Right forelimb (tissue), 1 donor: ENCODE measurements at places on chromosomes 11 and 22.
A peak's percentile ranks its signal among the peaks of the same experiment; 100 is the strongest.

GRCh38 chr22:17536269-17536668 lies 27.0 kb upstream of the SLC25A18 start:
- peak; percentile 70 for DNase-seq

DNA sequence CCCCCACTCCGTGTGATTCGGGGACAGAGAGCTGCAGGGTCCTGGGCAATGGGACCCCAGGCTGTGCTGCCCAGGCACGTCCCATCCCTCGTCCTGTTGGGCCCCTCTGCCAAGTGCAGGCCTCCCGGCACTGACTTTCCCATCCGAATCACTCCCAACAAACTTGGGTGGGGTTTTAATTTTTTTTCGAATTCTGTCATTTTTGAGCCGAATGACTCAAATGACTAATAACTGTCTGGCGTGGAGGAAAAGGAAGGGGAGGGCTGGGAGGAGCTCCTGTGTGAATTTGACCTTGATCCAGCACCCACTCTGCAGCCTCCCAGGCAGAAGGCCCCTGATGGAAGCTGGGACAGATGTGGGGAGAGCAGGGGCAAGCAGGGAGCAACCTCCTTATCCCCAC lies 1173.2 kb downstream of the BRD1 start:
- DNase-seq, result no peak

- no peak for DNase-seq
Measured at GRCh38 chr11:69711822-69712801, 8.3 kb upstream of the FGF19 start.

GRCh38 chr22:27518531-27519340 lies 282.8 kb downstream of the MN1 start:
- no peak for DNase-seq

DNA sequence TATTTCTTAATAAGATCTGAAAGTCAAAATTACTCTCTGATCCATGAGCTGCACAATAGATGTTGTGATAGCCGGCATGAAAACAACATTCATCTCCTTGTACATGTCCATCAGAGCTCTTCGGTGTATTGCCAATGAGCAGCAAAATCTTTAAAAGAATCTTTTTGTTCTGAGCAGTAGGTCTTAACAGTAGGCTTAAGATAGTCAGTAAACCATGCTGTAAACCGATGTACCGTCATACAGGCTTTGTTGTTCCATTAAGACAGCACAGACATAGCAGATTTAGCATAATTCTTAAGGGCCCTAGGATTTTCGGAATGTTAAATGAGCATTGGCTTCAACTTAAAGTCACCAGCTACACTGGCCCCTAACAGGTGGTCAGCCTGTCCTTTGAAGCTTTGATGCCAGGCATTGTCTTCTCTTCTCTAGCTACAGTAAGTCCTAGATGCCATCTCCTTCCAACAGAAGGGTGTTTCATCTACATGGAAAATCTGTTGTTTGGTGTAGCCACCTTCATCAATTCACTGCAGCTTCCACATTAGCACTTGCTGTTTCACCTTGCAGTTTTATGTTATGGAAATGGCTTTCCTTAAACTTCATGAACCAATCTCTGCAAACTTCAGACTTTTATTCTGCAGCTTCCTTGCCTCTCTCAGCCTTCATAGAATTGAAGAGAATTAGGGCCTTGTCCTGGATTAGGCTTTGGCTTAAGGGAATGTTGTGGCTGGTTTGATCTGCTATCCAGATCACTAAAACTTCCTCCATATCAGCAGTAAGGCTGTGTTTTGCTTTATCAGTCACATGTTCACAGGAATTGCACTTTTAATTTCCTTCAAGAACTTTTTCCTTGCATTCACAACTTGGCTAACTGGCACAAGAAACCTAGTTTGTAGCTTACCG lies 28.4 kb downstream of the RRP8 start:
- no peak for DNase-seq

- DNase-seq, result no peak
Measured at GRCh38 chr22:21573750-21574494, 6.4 kb downstream of the UBE2L3 start.

DNA sequence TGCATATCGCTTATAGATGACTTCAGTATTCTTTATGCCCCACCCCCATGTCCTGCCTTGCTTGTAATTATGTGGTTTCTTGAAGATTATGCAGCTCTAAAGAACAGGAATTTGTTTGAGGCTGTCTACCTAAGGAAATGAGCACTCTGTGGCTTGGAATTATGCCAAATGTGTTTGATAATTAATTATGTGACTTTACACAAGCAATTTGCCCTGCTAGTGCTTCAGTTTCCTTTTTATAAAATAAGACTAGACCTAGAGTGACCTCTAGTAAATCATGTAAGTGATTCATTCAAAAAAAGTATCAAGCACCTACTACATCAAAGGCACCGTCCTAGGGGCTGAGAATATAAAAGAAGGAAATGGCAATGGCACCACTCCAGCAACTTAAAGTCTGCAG lies 491.5 kb upstream of the KIRREL3 start:
- DNase-seq, result no peak

GRCh38 chr11:70542811-70543210 lies 144.5 kb downstream of the CTTN start:
- no peak for DNase-seq

DNA sequence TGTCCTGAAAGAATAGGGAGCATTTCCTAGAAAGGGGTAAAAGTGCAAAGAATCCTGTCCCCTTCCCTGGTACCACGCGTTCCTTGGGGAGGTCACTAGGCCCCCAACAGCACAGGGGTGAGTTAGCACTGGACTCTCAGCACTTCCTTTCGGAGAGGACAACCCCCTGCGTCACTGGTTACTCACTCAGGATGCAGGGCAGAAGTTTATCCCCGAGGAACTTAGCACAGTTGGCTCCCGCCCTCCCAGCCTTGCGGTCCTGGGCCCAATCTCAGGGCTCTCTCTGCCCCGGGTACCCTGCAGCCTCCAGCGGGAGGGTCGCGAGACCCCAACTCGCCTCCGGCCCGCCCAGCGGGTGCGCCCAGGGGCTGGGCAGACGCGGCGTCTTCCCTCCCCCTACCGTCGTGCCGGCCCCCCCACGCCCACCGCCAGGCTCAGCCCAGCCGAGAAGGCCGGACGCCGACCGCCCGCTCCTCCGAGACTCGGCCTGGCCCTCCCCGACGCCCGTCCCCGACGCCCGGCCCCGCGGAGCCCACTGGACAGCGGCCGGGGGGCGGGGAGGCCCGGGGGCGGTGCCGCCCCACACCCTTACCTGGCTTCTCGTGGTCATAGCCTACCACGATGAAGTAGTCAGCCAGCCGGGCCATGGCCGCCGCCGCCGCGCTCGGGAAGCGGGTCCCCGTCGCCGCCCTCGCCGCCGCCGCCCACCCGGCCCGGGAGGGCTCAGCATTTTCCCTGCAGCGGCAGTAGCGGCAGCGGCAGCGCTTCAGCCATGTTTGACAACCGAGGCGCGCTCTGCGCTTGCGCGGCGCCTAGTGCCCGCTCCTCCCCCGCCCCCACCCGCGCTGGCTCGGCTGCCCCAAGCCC lies at the start of gene SBF2:
TSS of gene SBF2 (minus strand) at position 797 of the 867 bp plus-strand sequence. CDS start at position 647, 150 bp downstream.
- peak; percentile 93 for DNase-seq

DNA sequence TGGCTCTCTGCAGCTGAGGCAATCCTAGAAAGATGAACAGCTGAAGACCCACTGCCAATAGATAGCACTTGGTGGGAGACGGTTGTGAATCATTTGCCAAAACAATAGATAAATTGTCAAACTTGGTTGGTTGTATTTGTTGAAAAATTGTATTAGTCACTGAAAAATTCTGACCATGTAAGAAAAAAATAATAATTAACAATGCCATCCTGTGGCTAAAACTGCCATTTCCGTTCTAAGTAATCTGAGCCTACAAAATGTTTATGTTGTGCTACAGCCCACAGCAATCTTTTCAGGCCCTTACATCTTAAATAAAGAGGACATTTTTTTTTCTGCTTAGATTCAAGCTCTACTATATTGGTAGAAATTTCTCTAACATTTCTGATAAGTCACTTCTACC lies 103.2 kb upstream of the ANO3 start:
- no peak for DNase-seq

DNA sequence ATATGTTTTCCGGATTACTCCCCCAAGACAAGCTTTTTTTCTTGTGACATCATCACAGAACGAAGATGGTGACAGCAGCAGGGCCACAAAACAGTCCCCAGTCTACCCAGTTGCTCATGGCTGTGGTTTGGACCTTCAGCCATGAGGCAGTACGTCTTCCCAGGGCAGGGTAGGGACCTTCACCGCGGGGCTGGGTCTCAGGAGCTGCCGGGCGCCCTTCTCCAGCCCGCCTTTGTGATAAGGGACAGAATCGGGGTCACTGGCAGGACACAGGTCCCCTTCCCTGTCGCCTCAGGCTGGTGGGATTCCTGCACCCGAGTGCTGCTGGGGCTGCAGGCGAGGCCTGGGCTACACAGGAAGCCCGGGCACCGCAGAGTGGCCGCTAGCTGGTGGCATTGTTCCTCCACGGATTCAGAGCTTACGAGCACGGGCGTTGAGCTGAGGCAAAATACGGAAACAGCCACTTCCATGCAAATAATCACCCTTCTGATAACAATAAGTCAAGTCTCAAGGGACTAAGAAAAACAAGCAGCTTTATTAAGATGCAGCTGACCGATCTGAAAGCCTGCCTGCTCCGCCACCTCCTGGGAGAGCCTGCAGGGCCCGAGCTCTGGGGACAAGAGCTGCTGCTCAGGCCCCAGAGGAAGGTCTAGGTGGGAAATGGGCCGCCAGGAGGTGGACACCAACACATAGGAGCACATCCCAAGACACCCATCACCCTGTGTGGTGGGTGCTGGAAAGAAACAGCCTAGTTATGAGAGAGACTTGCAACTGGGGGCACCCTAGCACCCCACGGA lies 12.3 kb downstream of the TBX1 start:
- DNase-seq, result no peak
